ENCODE measurements at places on chromosomes 4 and X.

DNA sequence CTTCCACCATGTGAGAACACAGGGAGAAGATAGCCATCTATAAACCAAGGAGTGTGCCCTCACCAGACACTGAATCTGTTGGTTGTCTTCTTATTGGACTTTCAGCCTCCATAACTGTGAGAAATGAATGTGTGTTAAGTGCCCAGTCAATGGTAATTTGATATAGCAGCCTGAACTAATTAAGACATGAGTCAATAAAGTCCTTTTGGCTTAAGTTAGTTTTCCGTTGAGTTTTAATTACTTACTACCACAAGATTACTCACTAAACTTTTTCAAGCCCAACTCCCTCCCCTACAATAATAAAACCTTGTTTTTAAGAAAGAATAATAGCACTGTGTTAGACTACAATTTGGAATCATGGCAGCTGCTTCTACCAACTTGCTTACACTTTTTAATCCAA, 324.2 kb downstream of the PCDH19 start:
- peaks cover 42% of the 10 kb centered on the region for H3K4me1 ChIP-seq
- no peak overlapping the region for H3K27ac ChIP-seq
- no peak overlapping the region for H3K4me3 ChIP-seq
- no peaks in the 10 kb centered on the region for H3K27me3 ChIP-seq
- peaks cover 20% of the 10 kb centered on the region for H3K36me3 ChIP-seq
- DNase-seq = no peak

DNA sequence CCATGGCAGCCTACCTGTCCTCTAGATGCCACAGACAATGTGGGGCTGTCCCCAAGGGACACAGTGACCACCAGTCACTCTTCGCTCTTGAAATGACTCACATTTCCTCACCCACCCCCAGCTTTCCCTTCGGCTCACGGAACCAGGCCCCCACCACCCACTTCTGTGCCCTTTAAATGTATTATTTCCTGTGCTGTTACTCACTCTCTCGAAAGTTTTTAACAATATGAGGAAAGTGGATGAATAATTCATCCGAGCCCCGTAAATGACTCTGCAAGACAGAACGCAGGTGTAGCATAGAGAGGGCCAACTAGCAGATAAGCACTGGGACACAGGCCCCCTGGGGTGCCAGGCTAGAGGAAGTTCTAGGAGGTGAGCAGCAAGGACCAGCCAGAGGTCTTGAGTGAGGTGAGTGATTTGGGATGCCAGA, 179.5 kb upstream of the TBL1X start:
- DNase-seq = no peak
- H3K36me3 ChIP-seq = no peaks in the 10 kb centered on the region
- H3K27ac ChIP-seq = no peak overlapping the region
- H3K27me3 ChIP-seq = peaks cover 7% of the 10 kb centered on the region
- no peak overlapping the region for H3K4me3 ChIP-seq

DNA sequence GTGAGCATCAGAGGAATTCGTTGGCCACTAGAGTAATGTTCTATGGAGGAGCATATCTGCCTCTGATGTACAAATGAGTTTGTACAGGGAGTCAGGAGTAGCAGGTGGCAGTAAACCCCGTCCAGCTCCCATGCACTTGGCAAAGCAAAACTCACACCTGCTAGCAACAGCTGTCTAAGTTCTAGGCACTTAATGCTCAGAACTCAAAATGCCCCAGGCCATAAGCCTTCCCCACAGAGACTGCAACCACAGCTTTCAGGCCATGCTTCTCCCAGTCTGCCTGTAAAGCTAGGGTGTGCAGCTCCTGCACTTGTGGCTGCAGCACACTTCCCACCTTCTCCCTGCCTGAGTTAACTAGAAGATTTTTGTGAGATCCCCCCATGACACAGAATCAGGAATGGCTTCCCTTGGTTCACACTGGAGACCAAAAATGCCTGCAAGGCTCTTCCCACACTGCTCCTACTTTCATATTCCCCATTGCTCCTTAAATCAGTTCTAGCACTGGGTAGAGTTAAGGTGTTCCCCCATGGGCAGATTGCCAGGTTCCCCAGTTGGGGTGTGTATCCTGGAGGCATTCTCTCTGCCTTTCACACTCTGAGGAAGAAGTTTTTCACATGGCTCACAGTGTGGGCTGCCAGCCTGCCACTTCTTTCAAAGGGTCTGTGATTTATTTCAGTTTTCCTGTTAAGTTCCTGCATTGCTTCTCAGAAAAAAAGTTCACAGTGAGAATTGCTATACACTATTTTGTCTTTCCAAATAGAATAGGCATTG, 189.9 kb downstream of the STPG2 start:
- no peak overlapping the region for H3K4me3 ChIP-seq
- H3K4me1 ChIP-seq = peaks cover 4% of the 10 kb centered on the region
- H3K36me3 ChIP-seq = no peaks in the 10 kb centered on the region
- H3K27ac ChIP-seq = no peak overlapping the region

DNA sequence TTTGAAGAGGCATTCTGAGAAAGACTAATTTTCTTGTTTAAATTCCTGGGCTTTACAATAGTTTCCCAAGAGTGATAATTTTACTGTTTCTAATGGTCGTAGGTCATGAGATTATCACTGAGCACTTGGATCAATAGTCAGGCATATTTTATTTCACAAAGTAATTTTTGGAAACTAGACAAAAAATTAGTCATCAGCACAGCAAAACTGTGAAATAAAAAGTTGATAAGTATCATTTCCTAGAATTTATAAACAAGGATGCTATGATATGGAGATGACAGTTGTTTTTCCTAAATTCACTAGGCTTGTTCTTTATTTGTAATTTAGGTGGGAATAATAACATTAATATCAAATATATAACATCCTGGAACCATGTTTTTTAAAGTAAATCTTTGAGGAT, 33.0 kb downstream of the SULT1B1 start:
- H3K4me3 ChIP-seq = no peak overlapping the region
- DNase-seq = no peak
- no peak overlapping the region for H3K27ac ChIP-seq
- H3K4me1 ChIP-seq = no peaks in the 10 kb centered on the region
- H3K36me3 ChIP-seq = no peaks in the 10 kb centered on the region
- no peaks in the 10 kb centered on the region for H3K27me3 ChIP-seq

DNA sequence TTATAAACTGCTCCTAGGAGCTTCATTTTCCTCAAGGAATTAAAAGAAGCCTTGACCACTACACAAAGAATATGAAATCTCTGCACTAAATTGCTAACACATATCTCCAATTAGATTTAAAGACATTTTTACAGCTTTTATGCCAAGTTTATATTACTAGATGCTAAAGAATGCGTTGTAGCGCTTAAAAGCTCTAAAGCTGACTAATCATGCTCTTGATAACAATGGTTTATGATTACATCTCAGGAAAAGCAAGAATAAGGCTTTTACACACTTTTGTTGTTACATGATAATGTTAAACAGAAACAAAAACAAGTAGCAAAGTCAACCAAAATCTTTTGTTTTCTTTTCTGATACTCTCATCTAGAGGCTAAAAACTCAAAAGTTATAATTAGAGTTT, 44.7 kb downstream of the SLC10A7 start:
- H3K36me3 ChIP-seq = peaks cover 5% of the 10 kb centered on the region
- no peak overlapping the region for H3K27ac ChIP-seq
- DNase-seq = no peak
- H3K27me3 ChIP-seq = no peaks in the 10 kb centered on the region
- peaks cover 28% of the 10 kb centered on the region for H3K4me1 ChIP-seq

- no peaks in the 10 kb centered on the region for H3K36me3 ChIP-seq
- peaks cover 7% of the 10 kb centered on the region for H3K4me1 ChIP-seq
- no peaks in the 10 kb centered on the region for H3K27me3 ChIP-seq
Measured at GRCh38 chrX:44039556-44039955, 66.4 kb upstream of the NDP start.

DNA sequence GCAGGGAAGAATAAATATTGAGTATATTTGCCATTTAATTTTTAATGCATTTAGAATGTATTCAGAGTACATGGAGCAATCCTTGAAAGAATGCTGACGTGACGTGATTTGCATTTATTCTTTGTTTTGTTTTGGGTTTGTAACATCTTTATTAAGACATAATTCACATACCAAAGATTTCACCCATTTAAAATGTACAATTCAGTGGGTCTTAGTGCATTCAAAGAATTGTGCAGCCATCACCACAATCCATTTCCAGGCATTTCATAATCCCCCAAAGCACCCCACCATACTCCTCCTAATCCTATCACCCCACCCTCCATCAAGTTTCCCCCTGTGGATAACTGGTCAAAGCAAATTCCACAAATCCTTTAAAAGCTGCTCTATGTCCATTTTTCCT, 87.4 kb downstream of the FAM9B start:
- H3K4me1 ChIP-seq = no peaks in the 10 kb centered on the region
- no peak overlapping the region for H3K27ac ChIP-seq
- H3K4me3 ChIP-seq = no peak overlapping the region
- no peaks in the 10 kb centered on the region for H3K36me3 ChIP-seq
- peaks cover 6% of the 10 kb centered on the region for H3K27me3 ChIP-seq

- peak; percentile 65 for DNase-seq
- H3K36me3 ChIP-seq = no peaks in the 10 kb centered on the region
- H3K27me3 ChIP-seq = peaks cover 17% of the 10 kb centered on the region
- H3K4me3 ChIP-seq = peak overlapping the region; percentile 73
Measured at GRCh38 chrX:40109288-40110008, 11.7 kb upstream of the BCOR start.

- no peak for DNase-seq
- H3K27me3 ChIP-seq = peaks cover 6% of the 10 kb centered on the region
- H3K36me3 ChIP-seq = peaks cover 8% of the 10 kb centered on the region
Measured at GRCh38 chr4:74219240-74219639, 61.3 kb downstream of the MTHFD2L start.

DNA sequence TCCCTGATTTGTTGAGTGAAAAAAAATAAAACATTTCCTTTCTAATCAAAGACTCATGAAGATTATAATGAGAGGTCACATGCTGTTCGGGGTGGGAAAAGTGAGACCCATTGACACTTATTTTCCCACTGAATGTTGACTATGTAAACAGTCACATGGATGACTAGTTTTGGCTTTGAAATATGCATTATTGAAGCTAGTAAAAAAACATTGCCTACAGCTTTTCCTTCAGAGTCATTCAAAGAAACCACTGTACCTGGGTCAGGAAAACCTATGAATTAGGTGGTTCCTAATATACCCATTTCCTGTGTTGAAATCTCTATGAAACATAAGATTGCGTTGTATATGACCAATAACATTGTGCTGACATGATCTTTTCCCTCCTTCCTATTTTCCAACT, 251.2 kb downstream of the CFAP299 start:
- no peak overlapping the region for H3K4me3 ChIP-seq
- peaks cover 5% of the 10 kb centered on the region for H3K27me3 ChIP-seq
- H3K27ac ChIP-seq = no peak overlapping the region
- no peaks in the 10 kb centered on the region for H3K36me3 ChIP-seq

DNA sequence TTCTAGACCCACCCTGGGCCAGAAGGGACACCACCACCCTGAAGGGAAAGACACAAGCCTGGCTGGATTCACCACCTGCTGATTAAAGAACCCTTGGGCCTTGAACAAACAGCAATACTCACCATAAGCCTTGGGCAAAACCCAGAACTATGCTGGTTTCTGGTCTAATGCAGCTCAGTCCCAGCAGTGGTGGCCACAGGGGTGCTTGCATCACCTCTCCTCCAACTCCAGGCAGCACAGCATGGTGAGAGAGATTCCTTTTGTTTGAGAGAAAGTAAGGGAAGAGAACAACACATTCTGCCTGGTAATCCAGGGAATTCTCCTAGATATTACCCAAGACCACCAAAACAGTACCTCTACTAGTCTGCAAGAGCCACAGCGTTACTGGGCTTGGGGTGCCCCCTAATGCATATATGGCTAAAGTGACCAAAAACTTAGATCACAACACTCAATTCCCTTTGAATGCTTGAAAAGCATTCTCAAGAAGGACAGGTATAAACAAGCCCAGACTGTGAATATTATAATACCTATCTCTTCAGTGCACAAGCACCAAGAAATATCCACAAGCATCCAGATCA, 25.7 kb downstream of the RNF128 start:
- H3K27ac ChIP-seq = no peak overlapping the region
- H3K4me3 ChIP-seq = no peak overlapping the region
- DNase-seq = no peak
- no peaks in the 10 kb centered on the region for H3K36me3 ChIP-seq

DNA sequence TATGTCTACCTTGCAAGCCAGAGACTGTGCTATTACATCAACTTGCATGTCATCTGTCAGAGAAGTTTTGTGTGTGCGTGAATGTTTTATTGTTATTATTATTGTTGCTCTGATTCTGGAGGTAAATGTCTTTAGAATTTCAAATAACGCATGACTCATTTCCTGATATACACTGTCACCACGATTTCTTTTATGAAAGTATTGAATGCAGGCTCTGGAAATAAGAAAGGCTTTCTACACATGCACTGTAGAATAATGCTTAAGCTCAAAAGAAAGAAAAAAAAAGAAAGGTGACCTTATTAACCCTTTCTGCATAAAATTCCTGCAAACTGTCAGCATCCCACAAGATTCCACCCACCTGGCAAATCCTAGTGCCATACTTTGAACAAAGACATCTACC, 632.9 kb downstream of the ZNF674 start:
- H3K4me1 ChIP-seq = peaks cover 5% of the 10 kb centered on the region
- H3K27ac ChIP-seq = no peak overlapping the region
- no peak for DNase-seq
- peaks cover 11% of the 10 kb centered on the region for H3K27me3 ChIP-seq

DNA sequence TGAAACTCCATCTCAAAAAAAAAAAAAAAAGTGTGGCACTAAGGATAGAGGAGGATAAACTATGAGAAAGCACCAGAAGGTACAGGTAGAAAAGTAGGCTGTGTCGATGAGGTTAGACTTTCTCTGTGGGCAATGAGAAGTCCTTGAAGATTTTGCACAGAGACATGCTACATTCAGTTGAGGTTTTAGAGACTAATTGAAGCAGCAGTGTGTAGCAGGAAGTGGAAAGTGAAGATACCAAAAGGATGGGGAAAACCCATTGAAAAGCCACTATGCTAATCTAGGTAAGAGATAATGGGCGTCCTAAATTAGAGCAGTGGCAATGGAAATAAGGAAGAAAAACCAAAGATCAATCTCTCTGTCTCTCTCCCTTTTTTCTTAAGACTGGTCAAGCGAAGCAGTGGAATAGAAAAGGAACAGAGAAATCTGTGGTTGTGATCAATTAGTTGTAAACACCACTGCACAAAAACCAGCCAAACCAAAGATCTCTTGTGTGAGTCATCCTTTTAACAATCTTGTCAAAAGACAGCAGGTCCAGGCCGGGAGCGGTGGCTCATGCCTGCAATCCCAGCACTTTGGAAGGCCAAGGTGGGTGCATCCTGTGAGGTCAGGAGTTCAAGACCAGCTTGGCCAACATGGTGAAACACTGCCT, 3.5 kb downstream of the SPINK2 start:
- H3K4me1 ChIP-seq = no peaks in the 10 kb centered on the region
- DNase-seq = no peak
- H3K27me3 ChIP-seq = peaks cover 55% of the 10 kb centered on the region
- H3K4me3 ChIP-seq = no peak overlapping the region
- H3K27ac ChIP-seq = no peak overlapping the region

All from nephron progenitor cell (in vitro differentiated cells).